Hippocampal formation (tissue), 2 donors: ENCODE measurements at places on chromosomes 2 and 18.

- DNase-seq, result no peak
Observed at GRCh38 chr2:219628986-219629901, 1.8 kb downstream of the SLC4A3 start.

DNA sequence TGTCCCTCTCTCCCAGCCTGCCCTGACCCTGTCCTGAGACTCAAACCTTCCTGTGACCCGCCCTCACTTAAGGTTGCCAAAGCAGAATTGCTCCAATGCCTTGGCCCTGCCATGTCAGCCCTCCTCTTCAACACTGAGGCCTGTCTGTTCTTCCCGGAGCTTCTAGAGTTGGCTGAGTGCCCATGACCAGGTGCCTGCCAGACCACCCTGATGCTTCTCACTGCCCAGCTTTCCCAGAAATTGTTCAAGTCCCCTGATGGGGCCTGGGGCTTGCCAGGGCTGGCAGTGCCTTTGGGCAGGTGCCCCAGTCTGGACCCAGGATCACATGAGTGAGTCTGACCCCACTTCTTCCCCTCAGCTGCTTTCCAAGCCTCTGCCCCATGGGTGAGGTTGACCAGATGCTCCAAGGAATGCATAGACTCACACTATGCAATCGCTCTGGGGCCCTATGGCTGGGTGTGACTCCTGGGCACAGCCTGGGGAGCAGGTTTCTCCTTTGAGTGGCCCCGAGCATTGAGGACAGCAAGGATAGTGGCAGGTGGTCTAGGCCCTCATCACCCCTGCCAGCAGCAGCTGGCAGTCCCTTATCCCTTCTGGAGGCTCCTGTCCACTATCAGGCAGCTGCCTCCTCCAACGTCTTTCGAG, 3.1 kb upstream of the INPP5D start:
- no peak for DNase-seq

DNA sequence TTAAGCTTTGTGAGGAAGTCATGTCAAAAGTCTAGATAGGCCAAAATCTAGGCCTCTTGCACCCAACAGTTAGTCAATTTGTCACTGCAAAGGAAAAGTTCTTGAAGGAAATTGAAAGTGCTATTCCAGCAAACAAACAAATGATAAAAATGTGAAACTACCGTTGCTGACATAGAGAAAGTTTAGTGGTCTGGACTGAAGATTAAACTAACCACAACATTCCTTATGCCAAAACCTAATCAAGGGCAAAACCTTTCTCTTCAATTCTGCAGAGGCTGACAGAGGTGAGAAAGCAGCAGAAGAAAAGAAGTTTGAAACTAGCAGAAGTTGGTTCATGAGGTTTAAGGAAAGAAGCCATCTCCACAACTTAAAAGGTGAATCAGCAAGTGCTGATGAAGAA, 44.0 kb upstream of the LRRTM4 start:
- no peak for DNase-seq

DNA sequence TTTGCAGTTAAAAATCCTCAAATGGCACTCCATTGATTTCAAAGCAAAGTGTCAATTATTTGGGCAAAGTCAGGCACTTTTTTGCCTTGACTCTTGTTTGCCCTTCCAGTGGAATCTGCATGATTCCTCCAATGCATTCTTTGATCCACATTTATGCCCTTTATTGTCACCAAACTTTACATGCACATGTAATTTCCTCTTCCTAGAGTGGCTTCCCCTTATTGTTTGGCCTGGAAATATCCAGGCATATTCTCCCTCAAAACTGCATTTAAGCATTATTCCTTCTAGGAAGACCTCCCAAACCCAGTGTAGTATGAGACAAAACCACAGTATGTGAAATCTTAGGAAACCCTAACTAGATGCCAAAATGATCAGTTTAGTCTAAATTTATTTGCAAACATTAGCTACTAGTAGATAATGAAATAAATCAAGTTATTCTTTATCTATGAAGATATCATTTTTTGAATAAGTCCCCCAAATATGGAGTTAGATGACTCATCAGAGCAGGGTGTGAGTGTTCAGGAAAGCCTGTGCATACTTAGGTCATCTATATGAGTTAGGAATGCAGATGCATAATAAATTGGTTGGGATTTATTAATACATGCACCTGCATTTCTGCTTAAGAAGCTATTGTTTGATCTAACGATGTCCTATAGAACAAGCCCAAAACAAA, 433.3 kb upstream of the TCF4 start:
- DNase-seq, result no peak

- peak; percentile 9 for DNase-seq
Observed at GRCh38 chr2:151999053-151999452, 99.8 kb downstream of the CACNB4 start.

GRCh38 chr2:40271094-40271493, 180.8 kb downstream of the SLC8A1 start:
- DNase-seq, result no peak

- DNase-seq, result no peak
Observed at GRCh38 chr2:27891673-27892105, 1.2 kb downstream of the BABAM2 start.
